COLO829 (cell line): ENCODE measurements at places on chromosomes 5 and 9.

DNA sequence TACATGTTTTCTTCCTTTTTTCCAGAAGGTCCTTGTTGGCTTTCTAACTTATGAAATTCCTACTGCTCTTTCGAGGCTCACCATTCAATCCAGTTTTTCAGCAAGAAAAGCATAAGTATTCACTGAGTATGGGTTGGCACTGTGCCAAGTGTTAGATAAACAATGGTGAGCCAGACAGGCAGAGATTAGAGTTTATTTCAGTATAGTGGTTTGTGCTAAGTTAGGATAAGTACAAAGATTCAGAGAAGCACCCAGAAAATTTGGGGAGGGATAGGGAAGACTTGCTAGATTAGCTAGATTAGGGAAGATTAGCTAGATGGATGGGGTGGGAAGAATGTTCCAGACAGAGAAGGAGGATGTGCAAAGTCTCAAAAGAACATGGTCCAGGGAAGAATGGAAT, 122.9 kb downstream of the OXCT1 start:
- DNase-seq: no peak

GRCh38 chr9:20597862-20598261, 24.4 kb downstream of the MLLT3 start:
- no peak for DNase-seq

- peak; percentile 53 for DNase-seq
Measured at GRCh38 chr5:116454417-116454927, 120.2 kb downstream of the SEMA6A start.

GRCh38 chr5:168772316-168772961, 193.3 kb upstream of the PANK3 start:
- no peak for DNase-seq

- DNase-seq: no peak
Measured at GRCh38 chr5:136133922-136134379, 1.3 kb downstream of the SMAD5 start.

GRCh38 chr9:12718482-12719026, 25.4 kb downstream of the TYRP1 start:
- DNase-seq: no peak

DNA sequence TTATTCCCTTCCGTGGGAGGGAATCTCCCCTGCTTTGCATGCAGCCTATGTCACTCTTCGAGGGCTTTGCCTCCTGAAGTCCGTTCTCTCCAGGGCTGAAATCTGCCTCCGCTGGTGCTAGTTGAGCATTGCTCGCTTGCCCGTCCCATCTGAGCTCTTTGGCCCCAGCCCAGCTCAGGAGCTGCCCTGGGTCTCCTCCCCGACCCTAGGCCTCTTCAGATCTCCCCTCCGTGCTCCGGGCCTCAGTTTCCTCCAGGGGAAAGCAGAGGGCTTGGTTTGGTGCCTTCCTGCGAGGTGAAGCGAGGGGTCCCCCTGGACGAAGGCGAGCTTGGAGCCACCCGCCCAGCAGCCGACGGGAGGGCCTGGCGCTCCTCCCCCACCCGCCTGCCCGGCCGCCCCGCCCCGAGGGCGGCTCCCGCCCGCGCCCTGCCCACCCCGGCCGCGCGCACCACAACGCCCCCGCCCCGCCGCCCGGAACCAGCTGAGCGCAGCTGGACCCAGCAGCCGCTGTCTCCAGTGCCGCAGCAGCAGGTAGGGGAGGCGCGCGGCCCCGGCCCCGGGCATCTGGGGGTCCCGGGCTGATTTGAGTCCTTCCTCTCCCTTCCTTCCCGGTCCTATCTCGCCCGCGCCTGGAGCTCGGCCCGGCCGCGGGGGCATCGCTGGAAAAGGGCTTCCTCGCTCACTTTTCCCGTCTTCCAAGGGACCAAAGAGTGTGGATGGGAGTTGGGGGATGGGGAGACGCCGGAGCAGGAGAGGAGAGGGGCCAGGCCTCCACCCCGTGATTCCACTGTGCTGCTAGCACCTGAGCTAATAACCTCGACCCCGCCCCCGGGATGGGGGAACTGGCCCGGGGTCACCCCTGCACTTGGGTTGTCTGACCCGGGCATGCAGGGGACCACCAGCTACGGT, at the start of gene GSN:
Gene GSN, plus strand, starts transcription at position 474 of the 909 bp plus-strand sequence. CDS start 33,810 bp downstream, outside the sequence.
- DNase-seq: no peak

- peak; percentile 58 for DNase-seq
Measured at GRCh38 chr9:98118640-98119601, at the start of gene TRIM14. Gene TRIM14, minus strand, starts transcription at chr9:98119222. Its CDS starts 34 bp downstream, at chr9:98119188.

DNA sequence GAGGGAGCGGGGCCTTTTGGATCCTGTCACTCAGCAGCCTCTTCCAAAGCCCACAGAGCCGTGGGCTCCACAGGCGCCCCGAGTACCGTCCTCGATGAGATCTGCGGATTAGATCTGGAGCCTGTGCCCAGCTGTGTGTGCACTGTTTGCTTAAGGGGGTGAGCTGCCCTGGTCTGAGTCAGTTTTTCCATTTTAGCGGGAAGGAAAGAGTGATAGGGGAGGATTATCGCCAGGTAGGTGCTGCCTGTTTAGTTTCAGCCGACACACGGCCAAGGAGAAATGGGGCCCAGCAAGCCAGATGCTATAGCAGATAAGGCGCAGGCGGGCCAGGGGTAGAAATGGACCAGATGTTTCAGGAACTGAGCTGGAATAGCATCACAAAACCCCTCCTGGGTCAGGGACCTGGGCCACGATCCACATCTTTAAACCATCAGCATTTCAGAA, 18.1 kb downstream of the COL5A1 start:
- no peak for DNase-seq

DNA sequence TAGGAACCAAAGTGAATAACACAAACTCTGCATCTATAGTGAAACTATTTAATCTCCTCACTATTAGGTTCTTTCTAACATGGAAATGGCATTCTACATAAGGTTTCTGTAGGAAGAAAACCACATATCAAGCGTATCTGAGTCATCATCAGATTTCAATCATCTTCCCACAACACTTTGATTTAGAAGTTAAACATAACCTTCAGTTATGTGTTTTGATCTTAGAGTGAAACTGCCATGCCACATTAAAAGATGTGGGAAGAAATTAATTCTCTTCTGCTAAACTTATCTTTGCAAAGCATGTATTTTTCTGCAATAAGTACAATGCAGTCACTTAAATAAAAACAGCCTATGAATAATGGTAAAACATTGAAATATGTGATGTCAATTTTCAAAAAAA, 55.0 kb downstream of the MEF2C start:
- DNase-seq: no peak

DNA sequence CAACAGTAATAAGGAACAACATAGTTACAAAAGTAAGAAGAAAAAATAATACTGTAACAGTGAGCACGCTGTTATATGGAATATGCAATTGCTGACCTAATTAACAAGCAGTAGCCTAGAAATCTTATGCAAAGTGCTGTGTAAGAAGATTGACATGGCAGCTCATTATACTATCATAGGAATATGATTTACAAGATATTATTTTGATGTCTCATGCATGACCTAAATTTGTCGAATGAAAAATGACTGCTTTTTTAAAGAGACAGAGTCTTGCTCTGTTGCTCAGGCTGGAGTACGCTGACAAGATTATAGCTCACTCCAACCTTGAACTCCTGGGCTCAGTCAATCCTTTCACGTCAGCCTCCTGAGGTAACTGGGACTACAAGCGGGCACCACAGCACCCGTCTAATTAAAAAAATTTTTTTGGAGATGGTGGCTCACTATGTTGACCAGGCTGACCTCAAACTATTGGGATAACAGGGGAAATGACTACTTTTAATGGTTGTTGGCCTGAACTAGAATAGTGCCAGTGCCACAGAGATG, 10.5 kb downstream of the RAD23B start:
- no peak for DNase-seq

DNA sequence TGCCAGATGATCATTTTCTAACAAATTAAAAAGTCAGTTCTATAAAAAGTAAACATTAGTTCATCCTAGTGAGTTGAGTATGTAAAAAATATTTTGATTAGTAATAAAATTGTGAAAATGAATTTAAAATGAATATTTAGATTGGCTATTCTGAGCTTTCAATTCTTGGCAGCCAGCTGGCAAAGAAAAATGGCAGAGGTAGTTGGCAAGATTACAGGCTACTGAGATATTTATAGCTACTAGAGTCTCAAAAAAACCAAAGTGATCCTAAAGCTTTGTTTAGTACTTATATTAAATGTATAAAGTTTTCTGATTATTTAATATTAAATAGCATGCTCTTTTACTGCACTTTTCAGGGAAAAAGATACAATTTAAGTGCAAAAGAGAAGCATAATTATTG, 25.0 kb downstream of the SGTB start:
- DNase-seq: no peak

GRCh38 chr5:159906943-159907342, 9.3 kb upstream of the ADRA1B start:
- no peak for DNase-seq

DNA sequence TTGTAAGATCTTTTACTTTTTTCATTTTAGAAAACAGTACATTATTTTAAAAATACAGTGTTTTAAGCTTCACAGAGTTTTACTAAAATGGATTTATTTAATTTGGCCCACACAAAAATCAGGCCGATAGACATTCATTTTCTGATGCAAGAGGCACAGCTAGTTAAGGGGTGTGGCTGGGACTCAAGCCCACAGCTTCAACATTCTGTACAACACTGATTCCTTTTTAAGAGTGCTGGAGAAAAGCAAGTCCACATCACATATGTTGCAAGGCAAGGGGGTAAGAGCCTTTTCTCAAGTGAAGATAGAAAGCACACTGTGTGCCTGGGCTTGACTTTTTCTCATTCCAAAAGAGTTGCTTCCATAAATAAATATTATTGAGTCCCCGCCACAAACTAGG, 195.9 kb downstream of the RFK start:
- no peak for DNase-seq

GRCh38 chr9:38208206-38208901, 139.3 kb upstream of the SHB start:
- no peak for DNase-seq

GRCh38 chr5:36145311-36145710, 6.4 kb downstream of the LMBRD2 start:
- no peak for DNase-seq

DNA sequence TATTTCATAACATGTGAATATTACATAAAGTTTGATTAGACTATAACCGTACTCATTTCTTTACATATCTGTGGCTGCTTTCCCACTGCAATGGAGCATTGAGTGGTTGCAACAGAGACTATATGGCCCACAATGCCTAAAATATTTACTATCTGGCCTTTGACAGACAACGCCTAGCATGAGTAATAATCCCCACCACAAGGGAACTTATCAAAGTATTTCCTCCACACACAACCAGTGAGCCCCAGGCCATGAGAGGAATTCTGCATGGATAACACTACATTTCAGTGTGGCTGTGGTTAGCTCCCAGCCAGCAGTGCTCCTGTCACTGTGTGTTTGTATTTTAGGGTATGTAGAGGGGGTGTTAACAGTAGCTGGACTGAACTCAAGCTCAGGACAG, 54.8 kb downstream of the FAM81B start:
- DNase-seq: peak; percentile 58

GRCh38 chr5:83548581-83548980, 77.0 kb downstream of the VCAN start:
- DNase-seq: no peak

- DNase-seq: no peak
Measured at GRCh38 chr5:14143841-14144585, 871 bp downstream of the TRIO start.

- no peak for DNase-seq
Measured at GRCh38 chr5:38709678-38710306, 136.0 kb upstream of the OSMR start.

DNA sequence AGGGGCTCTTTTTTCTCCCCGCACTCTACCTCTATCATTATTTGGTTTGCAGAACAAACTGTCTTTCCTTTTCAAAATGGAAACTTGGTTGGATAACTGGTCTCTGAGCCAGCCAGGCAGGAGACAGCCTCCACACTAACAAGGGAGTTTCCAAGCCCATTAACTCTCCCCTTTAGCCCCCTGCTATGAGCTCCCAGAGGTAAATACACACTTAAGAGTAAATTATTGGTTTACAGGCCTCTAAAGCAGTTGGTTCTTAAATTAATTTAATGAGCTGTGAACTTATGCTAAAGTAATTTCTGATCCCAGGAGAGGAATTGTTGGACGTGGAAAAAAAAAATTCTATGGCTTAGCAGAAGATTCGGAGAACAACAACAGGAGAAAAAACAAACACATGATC, 30.3 kb downstream of the EPB41L4A start:
- DNase-seq: no peak

GRCh38 chr5:42940853-42941252, 99.3 kb downstream of the ANXA2R start:
- DNase-seq: no peak

- DNase-seq: no peak
Measured at GRCh38 chr5:72246954-72247442, 73.0 kb downstream of the MRPS27 start.

DNA sequence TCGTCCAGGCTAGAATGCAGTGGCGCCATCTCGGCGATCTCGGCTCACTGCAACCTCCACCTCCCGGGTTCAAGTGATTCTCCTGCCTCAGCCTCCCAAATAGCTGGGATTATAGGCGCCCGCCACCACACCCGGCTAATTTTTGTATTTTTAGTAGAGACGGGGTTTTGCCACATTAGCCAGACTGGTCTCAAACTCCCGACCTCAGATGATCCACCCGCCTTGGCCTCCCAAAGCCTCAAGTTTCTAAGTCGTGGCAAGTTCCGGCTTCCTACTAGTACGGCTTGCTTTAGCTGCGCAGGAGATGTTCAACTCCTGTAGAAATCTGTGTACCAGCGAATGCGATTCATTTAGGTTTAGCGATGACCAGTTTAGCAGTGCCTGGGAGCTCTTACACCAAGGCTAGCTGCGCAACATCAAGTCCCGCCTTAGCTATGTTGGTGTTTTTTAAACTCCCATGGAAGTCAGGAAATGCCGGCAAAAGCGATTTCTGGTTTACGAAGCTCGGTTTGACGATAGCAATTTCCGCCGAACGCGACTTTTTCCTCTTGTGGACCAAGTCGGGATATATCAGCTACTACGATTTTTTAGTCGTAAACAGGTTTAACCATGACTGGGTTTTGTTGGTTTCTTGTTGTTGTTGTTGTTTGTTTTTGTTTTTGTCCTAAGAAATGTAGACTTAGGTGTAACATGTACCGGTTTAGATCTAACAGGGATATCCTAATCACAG, 46.4 kb downstream of the ANXA2R start:
- DNase-seq: no peak

DNA sequence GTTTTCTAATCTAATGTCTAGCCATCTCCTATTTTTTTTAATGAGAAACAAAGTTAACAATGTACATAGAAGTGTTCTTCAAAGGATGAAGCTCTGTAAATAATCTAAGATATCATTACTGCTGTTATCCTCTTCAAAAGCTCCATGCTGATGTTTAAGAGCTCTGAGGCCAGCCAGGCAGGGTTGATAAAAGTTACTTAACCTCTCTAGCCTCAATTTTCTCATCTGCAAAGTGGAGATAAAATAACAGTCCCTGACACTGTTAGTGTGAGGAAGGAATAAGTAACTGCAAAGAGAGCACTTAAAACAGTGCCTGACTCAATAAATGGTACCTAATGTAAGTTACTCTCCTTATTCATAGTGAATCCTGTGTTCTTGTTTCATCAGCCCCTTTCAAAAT, 60.1 kb downstream of the LHFPL2 start:
- DNase-seq: no peak

GRCh38 chr5:6115852-6116251, 262.5 kb downstream of the MED10 start:
- no peak for DNase-seq

GRCh38 chr5:107413754-107414153, 257.0 kb downstream of the EFNA5 start:
- no peak for DNase-seq
